ENCODE measurements at places on chromosomes 7 and 10.

DNA sequence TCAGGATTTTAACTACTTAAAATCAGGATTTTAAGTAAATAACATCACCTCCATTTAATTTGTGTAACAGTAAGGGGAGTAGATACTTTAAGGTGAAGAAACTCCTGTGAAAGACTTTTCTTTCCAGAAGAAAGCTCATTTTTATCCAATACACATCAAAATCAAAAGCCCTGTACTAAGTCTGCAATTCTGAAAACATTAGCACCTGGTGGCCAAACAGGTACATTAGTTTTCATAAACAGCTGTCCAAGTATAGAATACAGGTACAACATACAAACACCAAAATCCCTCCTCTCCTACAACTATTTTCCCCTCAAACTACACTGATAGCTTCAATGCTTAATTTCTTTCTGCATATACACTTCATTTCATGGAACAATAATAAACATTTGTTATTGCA lies 22.9 kb downstream of the FAM3C start:
- DNase-seq = no peak

- no peak for DNase-seq
Measured at GRCh38 chr7:22853674-22854157, 31.1 kb upstream of the TOMM7 start.

GRCh38 chr7:155109121-155109520 lies 39.0 kb downstream of the HTR5A start:
- DNase-seq = no peak

DNA sequence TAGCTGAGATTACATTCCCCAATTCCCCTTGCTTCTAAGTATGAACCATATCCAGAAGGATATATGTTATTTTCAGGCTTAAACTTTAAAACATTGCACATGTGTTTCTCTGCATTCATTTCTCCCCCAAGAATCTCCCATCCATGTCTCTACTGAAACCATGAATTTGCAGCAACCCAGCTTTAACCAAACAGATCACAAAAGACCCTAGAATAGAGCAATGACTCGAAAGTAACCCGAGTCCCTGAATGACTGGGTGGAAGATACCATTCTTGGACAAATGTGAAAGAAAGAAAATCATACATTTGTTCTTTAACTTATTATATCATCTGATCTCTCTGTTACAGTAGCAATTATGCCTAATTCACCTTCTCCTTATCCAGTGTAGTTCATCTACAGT lies 278.7 kb downstream of the IPMK start:
- DNase-seq = no peak

DNA sequence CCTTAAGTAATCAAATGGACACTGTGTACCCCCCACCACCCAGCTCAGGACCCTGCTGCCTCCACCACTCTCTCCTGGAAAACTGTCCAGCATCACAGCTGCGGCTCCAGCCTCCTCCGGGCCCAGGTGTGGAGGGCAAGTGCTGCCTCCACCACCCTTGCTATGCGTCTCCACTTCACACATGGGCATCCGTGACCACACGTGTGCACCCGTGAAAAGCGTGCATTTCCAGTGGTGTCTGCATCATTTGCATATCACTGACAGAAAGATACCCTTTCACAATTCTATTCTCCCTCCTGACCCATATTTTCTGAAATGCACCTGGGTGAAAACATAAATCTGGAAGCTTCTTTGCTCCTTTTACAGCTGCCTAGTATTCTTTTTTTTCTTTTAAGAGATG lies 89.7 kb upstream of the PDGFA start:
- DNase-seq = no peak

DNA sequence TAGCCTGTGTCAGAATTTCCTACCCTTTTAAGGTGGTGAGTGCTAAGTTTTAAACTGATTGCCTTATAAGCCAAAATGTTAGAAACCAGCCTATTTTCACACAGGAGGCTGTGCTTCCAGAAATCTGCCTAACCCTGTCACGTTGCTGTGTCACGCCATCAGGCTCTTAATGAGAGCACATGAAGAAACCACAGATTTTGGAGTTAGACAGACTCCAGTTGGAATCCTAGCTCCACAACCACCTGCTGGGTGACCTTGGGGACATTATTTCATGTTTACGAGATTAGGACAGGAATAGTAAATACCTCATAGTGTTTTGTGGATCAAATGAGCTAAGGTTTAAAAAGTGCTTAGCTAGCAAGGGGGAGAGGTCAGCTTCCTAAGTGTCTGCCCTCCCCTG lies 321.8 kb downstream of the DPP6 start:
- no peak for DNase-seq

- DNase-seq = no peak
Measured at GRCh38 chr7:52584041-52584440, 451.4 kb upstream of the POM121L12 start.

- DNase-seq = no peak
Measured at GRCh38 chr10:21368728-21369425, 156.6 kb downstream of the SKIDA1 start.

GRCh38 chr7:98221611-98222532 lies 10.6 kb downstream of the BHLHA15 start:
- DNase-seq = no peak

DNA sequence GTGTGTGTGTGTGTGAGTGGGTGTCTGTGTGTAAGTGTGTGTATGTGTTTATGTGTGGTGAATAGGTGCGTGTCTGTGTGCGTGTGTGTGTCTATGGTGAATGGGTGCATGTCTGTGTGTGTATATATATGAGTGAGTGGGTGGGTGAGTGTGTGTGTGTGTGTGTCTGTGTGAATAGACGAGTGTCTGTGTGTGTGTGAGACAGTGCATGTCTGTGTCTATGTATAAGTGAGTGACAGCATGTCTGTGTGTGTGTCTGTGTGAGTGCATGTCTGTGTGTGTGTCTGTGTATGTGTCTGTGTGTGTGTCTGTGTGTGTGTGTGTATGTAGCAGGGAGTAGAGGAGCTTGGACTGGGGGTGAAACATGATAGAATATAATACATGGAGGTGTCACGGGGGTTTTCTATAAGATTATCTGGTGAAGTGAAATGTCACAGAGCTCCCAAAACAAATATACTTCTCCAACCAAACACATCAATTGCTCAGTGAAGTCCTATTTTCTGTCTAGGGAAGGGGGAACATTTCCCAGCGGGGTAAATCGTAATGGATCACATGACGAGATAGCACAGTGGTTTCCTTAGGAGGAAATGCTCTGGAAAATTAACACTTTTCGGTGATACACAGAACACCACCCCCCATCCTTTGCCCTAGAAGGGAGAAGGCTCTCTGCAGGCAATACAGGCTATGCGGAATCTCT lies 723.3 kb upstream of the CELF2 start:
- no peak for DNase-seq

DNA sequence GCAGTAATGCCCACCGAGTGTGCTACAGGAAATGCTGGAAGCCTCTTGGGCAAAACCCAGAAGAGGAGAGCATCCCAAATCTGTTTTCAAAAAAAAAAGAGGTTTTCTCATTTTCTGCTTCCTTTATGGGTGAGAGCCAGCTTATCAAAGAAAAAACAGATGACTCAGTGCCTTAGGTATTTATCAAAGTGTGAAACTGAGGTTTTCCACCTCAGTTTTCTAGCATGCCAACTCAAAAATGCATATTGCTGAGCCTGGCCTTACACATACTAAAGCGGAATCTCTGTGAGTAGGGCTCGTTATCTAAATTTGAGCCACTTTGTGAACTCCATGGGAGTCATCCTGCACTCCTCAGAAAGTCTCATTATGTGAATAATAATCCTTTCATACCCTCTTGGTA lies 705.1 kb downstream of the SUGCT start:
- no peak for DNase-seq

- DNase-seq = no peak
Measured at GRCh38 chr7:28890137-28890536, 68.0 kb downstream of the TRIL start.

GRCh38 chr10:132788180-132788830 lies 2.4 kb upstream of the NKX6-2 start:
- DNase-seq = no peak

- DNase-seq = no peak
Measured at GRCh38 chr10:55449981-55450380, 649.0 kb upstream of the PCDH15 start.

- no peak for DNase-seq
Measured at GRCh38 chr10:98416606-98417388, 1.8 kb upstream of the PYROXD2 start.

GRCh38 chr7:31408140-31408729 lies 67.7 kb upstream of the NEUROD6 start:
- no peak for DNase-seq

- DNase-seq = no peak
Measured at GRCh38 chr7:16810573-16810972, 5.8 kb upstream of the AGR2 start.

DNA sequence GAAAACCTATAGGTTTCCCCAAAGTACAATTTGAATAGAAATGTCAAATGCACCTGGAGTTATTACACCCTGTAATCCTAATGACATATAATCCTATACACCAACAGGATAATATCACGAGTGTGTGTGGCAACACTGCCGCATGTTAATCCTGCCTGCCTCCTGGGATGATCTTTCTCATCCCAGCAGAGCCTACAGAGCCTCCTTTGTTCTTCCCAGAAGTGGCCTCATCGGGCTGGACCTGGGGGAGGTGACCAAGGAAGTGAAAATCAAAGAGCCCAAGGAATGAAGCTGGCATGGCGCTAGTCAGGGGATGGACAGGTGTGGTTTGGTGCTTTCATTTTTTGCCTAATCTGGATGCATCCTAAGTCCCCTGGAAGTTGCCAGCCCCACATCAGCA lies 29.5 kb upstream of the LEP start:
- DNase-seq = no peak

- DNase-seq = no peak
Measured at GRCh38 chr10:1530871-1531517, 206.3 kb downstream of the ADARB2 start.

DNA sequence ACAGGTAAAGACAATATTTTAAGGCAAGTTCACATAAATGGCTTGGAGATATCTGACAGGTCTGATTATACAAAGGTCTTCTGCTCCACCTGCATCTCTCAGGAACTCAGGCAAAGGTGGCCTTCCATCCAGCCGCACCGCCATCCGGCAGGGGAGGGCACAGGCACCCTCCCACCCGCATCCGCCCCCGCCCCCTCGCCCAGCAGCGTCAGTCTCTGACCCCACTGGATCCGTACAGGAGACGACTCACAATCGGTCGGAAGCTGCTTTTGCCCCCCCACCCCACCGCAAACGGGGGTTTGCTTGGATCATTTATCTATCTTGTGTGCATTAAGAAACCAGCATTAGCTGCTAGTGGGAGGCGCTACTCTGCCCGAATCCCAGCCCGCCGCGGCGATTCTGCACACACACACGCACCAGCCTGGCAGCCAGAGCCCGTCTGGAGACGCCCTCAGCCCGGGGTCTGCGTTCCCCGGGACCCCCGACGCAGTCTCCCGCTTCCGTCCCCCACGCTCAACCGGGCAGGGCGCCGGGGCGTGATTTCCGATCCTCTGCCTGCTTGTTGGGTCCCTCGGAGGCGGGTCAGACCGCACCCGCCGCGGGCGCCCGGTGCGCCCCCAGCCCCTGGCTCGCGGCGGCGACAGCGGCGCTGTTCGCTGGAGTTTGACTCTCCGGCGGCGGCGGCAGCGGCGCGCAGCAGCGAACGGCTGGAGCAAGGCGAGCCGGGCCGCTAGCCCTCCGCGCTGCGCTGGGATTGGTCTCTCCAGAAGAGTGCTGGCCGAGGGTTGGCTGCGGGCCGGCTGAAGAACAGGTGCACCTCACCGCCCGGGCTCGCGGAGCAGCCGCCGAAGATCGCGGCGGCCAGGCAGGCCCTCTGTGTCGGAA lies 820 bp upstream of the NRG3 start:
- DNase-seq = no peak

DNA sequence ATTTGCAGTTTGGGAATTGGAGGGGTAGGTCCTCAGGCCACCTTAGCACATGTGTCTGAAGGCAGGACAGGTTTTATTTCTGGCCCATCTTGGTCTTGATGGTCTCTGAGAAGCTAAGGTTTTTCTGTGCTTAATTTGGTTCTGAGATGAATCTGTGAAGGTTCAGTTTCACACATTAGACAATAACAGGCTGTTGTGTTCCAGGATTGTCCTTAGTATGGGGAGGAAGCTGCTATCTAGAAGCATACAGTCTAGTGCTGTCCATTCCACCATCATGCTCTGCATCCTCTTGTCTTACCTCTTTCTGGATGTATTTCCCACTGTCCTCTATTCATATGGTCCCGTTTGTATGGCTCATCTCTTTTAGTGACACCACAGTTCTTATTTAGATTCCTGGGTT lies 7.1 kb downstream of the UBE2D1 start:
- DNase-seq = no peak

- DNase-seq = no peak
Measured at GRCh38 chr10:67925449-67926005, 41.1 kb downstream of the SIRT1 start.

GRCh38 chr7:148711191-148712102 lies 12.7 kb downstream of the CUL1 start:
- DNase-seq = no peak

DNA sequence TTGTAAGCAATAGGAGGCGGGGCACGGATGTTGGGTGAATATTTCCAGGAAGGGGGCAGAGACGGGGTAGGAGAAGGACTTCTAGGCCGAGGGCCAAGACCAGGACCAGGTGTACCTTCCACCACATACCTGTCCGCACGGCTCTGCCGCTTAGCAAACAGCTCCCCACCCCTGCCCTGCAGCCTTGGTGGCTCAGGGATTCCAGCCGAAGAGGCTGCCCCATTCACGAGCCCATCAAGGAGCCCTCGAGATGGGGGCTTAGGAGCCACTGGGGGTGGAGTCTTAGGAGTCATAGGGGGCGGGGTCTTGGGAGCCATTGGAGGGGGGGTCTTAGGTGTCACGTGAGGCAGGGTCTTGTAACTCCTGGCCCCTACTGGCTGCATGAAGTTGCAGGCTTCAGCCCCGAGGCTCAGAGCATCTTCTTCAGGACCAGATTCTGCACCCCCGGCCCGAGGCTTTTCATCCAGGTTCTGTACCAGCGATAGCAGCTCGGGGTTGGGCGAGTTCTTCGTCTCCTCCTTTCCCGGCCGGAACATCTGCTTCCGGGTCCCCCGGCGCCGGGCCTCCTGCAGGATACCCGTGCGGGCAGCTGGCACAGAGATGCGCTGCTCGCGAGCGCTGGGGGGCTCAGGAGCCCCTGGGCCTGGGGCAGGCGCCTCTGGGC lies 6.1 kb upstream of the MYOZ1 start:
- DNase-seq = peak; percentile 12

DNA sequence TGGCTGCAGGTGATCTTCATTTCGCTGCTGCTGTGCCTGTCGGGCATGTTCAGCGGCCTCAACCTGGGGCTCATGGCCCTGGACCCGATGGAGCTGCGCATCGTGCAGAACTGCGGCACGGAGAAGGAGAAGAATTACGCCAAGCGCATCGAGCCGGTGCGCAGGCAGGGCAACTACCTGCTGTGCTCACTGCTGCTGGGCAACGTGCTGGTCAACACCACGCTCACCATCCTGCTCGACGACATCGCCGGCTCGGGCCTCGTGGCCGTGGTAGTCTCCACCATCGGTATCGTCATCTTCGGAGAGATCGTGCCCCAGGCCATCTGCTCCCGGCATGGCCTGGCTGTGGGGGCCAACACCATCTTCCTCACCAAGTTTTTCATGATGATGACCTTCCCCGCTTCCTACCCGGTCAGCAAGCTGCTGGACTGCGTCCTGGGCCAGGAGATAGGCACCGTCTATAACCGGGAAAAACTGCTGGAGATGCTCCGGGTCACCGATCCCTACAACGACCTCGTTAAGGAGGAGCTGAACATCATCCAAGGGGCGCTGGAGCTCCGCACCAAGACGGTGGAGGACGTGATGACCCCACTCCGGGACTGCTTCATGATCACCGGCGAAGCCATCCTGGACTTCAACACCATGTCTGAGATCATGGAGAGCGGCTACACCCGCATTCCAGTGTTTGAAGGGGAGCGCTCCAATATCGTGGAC lies 1.3 kb downstream of the CNNM2 start:
- no peak for DNase-seq

GRCh38 chr7:94286111-94286510 lies 108.6 kb upstream of the COL1A2 start:
- DNase-seq = no peak

Data from stimulated activated CD4-positive, alpha-beta T cell treated with anti-CD3 and anti-CD28 coated beads, Interleukin-2, amount 100 ng/mL, for 48 hours (primary cell).